Stimulated activated CD8-positive, alpha-beta memory T cell treated with anti-CD3 and anti-CD28 coated beads, Interleukin-7, amount 100 ng/mL, for 1 hour (primary cell): ENCODE measurements at places on chromosomes 4 and X.

- no peak for DNase-seq
Observed at GRCh38 chrX:470686-471085, 84.0 kb upstream of the PPP2R3B start.

DNA sequence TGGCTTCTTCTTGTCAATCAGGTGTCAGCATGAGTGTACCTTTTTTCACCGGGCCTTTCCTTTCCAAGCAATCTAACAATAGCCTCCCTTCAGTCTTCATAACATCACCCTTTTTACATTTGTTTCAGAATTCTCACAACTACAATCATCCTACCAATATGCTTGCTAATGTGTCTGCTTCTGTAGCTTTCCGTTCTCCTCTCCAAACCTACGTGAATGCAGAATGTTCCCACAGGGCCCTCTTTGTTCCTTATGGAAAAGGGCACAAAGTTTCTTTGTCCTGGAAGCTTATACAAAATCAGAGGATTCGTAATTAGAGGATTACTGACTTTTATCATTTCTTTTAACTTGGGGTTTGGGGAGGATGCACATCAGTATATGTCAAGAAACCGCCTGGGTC, 461.8 kb downstream of the CENPC start:
- no peak for DNase-seq

- no peak for DNase-seq
Observed at GRCh38 chr4:14659286-14659685, 343.0 kb upstream of the CPEB2 start.

GRCh38 chr4:164614999-164615398, 138.9 kb upstream of the SMIM31 start:
- no peak for DNase-seq

GRCh38 chrX:38108364-38108763, 102.0 kb downstream of the SYTL5 start:
- DNase-seq: no peak

- no peak for DNase-seq
Observed at GRCh38 chr4:73948990-73949706, 32.7 kb downstream of the PF4 start.

- no peak for DNase-seq
Observed at GRCh38 chr4:87370068-87370467, 20.9 kb downstream of the HSD17B11 start.

GRCh38 chr4:70739496-70740337, 18.0 kb downstream of the RUFY3 start:
- no peak for DNase-seq

DNA sequence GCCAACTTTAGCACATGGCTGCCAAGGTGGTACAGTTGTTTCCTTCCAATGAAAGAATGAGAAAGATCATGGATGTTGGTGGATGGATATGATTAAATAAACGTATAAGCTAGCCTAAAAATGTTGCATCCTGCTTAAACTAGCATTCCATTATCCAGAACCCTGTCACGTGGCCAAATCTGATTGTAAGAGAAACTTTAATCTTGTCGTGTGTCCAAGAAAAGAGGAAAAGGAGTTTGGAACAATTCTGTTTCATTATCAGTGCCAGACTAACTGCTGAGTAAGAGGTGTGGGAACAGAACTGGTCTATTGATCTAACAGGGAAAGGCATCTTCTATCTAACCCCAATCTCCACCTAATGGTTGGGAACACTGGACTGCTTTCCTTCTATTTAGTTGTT, 325.2 kb upstream of the BMP3 start:
- DNase-seq: no peak

DNA sequence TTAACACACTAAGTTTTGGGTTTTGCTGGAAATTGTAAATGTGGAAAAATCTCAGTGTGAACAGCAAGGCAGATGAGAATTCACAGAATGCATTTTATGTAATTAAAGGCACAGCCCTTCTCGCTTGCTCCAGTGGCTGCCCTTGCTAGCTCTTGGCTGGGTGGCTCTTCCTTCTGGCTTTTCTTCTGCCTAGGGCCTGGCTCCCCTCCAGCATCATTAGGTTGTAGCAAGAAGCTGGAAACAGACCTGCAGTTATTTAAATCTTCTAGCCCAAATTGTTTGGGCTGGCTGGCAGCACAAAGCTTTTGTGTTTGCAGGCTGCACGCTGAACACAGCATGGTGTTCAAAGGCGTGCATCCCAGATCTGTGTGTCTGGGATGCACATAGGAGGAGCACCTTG, 56.5 kb downstream of the LIMCH1 start:
- DNase-seq: no peak

- no peak for DNase-seq
Observed at GRCh38 chr4:101347267-101347556, at the start of gene PPP3CA. TSS of gene PPP3CA (minus strand) at chr4:101347526.

- no peak for DNase-seq
Observed at GRCh38 chrX:46587158-46587557, 13.6 kb downstream of the CHST7 start.

- no peak for DNase-seq
Observed at GRCh38 chrX:97907791-97908190, 1024.1 kb downstream of the RPA4 start.

DNA sequence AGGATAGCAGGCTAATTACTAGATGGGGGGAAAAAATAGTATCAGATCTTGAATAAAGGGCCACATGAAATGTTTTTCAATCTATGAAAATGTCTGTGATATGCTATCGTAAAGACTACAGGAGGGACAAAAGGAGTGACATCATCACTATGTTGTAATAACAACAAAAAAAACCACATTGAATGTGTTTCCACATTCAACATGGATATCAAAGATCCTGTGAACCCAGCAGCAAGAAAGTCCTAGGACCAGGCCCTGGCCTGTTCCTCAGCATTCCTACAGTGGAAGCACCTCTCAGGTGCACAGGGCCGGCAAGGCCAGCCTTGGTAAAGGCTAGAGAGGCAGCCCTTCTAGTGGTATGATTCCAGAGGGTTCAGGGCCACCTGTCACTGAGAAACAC, 118.3 kb downstream of the RELL1 start:
- no peak for DNase-seq
